ENCODE measurements at places on chromosomes 6 and 20.

DNA sequence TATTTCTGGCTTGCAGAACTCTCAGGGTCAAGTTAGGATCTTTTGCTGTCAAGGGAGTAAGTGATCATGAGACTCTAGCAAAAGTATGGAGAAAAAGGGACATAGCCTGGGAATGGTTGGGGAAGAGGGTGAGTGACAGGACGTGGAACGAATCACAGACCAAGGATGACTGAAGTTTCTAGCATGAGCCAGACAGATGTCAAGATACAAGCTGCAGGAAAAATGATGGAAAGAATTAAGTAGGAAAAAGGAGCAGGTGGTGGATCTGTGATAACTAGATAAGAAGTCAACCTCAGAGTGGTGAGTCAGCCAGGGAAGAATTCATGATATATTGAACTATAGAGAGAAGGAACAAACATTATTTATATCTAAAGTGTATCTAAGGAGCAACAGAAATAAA lies 159.8 kb upstream of the SYNDIG1 start:
- DNase-seq, result no peak

- no peak for DNase-seq
Measured at GRCh38 chr20:63857764-63858392, 3.4 kb upstream of the ABHD16B start.

DNA sequence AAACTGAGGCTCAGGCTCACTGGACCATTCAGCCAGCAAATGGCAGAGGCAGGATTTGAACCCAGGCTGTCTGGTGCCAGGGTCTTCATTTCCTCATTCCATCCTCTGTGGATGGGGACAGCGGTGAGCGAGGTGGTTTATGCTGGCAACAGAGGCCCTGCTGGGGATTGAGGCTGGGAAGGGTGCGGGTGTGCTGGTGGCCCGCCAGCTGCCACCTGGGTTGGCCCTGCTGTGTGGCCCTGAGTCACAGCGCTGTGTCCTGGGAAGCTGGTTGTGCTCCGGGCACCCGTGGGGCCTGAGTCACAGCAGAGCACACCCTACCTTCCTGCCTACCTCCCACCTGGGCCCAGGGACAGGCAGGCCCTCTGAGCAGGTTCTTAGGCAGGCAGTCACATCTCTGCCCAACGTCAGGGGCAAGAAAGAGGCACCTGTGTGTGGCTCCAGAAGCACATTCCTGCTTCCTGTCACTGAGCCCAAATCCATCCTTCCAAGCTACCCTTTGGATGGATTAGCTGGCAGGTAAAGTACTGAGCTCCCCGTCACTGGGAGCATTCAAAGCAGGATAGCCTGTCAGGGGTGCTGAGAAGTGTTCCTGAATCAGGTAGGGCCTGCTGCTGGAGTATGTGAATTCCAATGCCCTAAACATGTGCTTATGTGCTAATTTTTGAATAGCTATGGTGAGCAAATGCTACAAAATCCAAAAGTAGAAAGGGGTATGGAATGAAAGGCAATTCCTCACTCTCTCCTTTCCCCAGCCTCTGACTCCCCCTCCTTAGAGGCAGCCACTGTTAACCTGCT lies 53.9 kb downstream of the CEBPB start:
- DNase-seq, result no peak

GRCh38 chr6:115902436-115902835 lies 158.3 kb downstream of the FRK start:
- no peak for DNase-seq

GRCh38 chr20:60016406-60016805 lies 58.2 kb downstream of the CDH26 start:
- no peak for DNase-seq

DNA sequence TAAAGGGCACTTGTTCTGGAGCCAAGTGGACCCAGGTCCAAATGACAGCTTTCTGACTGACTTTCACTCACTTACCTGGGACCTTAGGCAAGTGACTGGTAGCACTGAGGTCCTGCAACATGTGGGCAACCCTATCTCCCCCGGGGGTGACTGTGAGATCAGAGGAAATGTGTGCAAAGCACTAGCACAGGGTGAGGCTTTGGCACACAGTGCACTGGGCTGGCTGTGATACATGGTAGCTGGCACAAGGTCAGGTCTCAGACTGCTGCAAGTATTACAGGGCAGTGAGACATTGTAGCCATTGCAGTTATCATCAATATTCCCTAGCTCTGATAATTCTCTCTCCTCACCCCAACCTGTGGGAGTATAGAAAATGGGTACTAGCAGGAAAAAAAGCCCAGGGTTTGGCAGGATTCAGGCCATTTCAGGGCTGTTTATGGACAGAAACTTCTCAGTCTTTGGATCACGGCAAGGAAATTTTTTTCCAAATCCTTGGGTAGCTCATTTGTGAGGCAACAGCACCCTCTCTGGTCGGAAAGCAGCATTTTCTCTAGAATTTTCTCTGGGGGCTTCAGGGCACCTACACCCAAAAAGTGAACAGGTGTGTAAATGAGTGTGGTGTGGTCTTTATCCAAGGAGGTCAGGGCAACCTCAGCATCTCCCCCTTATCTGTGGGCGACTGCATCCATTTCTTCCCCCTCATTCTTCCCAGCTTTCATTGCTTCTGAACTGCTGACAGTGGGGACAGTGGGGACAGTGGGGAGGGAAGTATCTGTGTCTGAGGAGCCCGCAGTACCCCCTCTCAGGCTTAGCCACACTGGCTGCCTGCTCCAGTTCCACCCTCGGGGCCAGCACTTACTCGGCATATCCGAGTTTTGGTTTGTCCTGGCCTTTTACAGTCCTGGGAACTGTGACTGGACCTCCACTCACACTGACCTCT lies 148.7 kb upstream of the PHACTR3 start:
- DNase-seq, result no peak

- DNase-seq, result no peak
Measured at GRCh38 chr20:63863021-63863797, 1.9 kb upstream of the TPD52L2 start.

- DNase-seq, result no peak
Measured at GRCh38 chr6:167115054-167115453, 7.8 kb upstream of the CCR6 start.

GRCh38 chr6:146984251-146984924 lies 219.8 kb upstream of the STXBP5 start:
- no peak for DNase-seq

GRCh38 chr6:3712827-3713665 lies 38.5 kb downstream of the PXDC1 start:
- no peak for DNase-seq

DNA sequence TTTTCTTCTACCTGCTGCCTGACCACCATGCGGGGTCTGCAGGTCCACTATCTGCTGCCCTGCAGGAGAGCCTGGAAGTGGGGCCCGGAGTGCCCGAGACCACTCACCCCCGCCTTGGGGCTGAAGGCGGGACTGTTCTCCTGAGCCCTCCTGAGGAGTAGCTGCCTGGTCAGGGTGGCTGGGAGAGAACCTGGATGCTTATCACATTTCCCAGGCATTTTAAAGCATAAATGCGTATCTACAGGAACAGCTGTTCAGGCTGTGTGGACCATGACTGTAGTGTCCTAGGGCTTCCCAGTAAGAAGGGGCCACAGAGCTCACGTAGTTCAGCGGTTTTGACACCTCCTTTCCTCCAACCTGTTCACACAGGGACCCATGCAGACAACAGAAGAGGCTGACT lies 123.3 kb downstream of the AGPAT4 start:
- no peak for DNase-seq

DNA sequence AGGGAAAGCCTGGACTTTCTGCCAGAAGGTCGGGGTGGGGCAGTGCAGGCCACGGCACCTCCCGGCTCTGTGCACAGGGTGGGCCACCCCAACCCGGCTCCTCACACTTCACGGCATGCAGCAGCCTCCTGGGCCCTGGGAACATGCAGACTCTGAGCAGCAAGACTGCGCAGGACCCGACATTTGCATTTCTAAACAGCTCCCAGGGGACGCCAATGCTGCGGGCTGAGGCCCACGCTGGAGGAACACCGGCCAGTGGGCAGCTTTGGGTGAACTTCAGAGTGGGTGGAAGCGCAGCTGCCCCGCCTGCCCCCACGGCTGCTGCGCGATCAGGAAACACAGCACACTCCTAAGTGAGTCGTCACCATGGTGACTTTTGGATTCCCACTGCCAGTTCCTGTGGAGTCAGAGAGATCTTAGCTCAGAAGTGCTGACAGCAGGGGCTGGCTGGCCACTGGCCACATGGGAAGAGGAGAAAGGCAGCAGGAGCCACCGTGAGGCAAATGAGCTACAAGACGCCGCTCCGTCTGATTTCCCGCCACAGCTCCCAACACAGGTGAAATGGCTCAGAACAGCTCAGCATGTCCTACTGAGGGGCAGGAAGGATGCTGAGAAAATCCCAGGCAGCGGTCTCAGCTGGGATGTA lies 52.1 kb downstream of the RNASET2 start:
- DNase-seq, result no peak

- DNase-seq, result no peak
Measured at GRCh38 chr6:167000759-167001158, 1.6 kb downstream of the CEP43 start.

GRCh38 chr6:145012039-145012662 lies 723.2 kb downstream of the EPM2A start:
- DNase-seq, result no peak

GRCh38 chr20:31968291-31969126 lies 558 bp downstream of the XKR7 start:
- DNase-seq, result peak; percentile 10

- DNase-seq, result no peak
Measured at GRCh38 chr20:57508381-57508780, 16.6 kb downstream of the CTCFL start.

- DNase-seq, result no peak
Measured at GRCh38 chr20:4937407-4938319, 63.6 kb downstream of the SLC23A2 start.

GRCh38 chr20:22446613-22447446 lies 137.5 kb downstream of the FOXA2 start:
- DNase-seq, result no peak

DNA sequence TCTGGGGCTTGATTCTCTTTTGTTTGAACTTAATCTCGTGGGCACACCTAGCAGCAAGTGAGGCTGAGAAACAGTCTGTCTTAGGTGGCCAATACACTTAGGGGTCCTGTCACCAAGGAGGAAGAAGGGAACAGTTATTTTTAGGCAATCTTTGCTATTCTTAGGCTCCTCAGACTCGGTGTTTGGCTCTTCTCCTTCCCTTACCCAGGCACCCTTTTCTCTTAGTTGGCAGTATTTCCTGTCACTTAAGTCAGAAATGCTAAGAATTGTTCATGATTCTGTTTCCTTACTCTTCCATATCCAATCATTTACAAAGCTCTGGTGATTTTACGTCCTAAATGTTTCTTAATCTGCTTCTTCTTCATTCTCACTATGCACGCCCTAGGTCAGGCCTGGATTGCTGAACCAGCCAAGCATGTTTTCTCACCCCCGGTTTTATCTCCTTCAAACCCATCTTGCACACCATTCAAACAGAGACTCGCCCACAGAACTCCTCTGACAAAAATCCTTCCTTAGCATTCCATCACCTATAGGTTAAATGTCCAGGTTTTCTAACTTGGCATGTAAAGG lies 45.2 kb upstream of the TMEM217 start:
- DNase-seq, result no peak

GRCh38 chr6:166514196-166514595 lies 72.3 kb downstream of the RAMACL start:
- no peak for DNase-seq

- DNase-seq, result no peak
Measured at GRCh38 chr6:80217794-80218193, 111.3 kb downstream of the BCKDHB start.

DNA sequence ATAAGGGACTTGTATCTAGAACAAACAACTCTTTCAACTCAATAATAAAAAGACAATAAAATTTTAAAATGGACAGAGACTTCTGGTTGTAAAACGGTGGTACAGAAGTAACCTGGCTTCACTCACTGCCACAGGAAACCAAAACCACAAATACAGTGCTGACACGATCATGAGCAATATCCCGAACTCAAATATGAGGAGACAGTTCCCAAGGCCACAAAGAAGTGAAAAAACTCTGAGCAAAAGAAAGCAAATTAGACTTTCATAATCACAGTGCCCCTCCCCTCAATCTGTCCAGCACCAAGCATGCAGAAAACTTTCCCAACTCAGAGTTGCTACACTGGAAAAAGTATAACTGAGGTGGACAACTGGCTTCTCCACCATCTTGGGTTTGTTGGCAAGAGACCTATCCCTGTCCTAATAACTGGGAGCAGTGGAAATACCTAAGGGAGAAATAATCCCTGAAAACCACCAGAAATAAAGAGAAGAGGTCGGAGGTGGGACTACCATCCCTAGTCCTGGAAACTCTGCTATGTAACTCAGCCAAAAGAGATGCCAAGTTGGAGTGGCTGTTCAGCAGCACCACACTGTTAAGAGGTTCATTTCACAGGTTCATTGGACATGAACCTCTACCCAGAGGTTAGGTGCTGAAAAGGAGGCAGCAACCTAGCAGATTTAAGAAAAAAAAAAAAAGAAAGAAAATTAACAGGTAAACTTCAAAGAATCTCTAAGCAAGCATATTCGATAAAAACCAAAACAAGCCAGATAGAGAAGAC lies 55.5 kb downstream of the REV3L start:
- DNase-seq, result peak; percentile 38

- no peak for DNase-seq
Measured at GRCh38 chr20:57388953-57389694, 2.1 kb upstream of the RBM38 start.

- DNase-seq, result no peak
Measured at GRCh38 chr20:25324412-25324811, 66.2 kb downstream of the ABHD12 start.

DNA sequence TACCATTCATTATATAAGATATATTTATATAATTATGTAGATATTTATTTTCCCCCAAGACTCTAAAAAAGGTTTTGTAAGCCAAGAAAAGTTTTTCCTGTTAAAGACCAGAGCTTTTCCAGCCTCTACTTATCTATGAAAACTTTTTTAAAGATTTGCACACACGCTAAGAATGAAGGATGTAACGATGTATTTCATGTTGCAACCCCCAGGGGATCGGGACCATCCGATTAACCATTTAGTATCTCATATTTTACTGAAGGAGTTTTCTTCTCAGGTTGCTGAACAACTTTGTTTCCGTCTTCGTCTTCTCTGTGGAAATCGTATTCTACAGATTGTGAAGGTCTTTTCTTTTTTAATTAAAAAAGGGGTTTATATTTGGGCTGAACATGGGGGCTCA lies 70.0 kb upstream of the SASH1 start:
- DNase-seq, result no peak

GRCh38 chr6:42419490-42420280 lies 32.0 kb downstream of the TRERF1 start:
- no peak for DNase-seq

DNA sequence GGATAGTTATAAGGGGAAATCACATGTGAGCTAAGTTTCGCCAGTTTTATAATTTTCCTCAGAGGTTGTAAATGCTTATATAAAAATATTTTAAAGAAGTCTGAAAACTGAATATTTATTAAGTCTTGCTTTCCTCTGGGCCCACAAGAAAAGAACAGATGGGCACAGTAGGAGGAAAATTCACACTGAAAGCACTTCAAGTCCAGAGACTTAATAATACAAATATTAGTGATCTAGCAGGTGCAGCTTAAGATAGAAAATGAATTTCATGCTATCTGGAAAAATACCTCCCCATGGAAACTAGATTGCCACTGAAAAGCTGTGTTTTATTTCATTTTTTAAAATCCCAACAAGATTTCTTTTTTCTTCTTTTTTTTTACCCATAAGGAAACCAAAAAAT lies 47.2 kb downstream of the ORC3 start:
- no peak for DNase-seq
